ENCODE measurements at places on chromosomes 1 and 21.

DNA sequence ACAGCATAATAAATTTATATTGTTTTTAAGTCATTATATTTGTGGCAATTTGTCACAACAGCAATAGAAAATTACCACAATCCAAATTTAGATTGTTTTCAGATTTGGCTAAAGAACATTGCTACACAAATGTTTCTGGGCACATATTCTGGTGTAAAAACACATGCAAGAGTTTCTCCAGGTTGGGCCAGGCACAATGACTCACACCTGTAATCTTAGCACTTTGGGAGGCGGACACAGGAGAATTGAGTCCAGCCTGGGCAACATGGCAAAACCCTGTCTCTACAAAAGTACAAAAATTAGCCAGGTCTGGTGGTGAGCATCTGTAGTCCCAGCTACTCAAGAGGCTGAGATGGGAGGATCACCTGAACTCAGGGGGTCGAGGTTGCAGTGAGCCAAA, 8.4 kb downstream of the ERO1B start:
- no peak for DNase-seq

DNA sequence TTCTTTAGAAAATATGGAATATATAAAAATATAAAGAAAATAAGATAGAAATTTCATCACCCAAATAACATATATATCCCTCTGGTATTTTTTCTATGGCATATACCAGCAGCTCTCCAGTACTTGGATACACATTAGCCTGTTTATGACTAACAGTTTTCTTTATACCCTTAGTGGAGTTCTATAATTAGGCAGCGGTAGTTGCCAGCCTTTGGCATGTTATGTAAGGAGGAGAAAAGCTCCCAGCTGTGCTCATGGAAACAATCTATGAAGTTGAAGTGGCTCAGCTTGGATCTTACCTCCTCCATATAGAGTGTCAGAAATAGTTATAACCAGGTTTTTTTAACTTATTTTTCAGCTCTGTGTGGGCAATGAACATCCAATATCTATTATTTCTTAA, 1636.8 kb downstream of the AMY1C start:
- DNase-seq, result no peak

DNA sequence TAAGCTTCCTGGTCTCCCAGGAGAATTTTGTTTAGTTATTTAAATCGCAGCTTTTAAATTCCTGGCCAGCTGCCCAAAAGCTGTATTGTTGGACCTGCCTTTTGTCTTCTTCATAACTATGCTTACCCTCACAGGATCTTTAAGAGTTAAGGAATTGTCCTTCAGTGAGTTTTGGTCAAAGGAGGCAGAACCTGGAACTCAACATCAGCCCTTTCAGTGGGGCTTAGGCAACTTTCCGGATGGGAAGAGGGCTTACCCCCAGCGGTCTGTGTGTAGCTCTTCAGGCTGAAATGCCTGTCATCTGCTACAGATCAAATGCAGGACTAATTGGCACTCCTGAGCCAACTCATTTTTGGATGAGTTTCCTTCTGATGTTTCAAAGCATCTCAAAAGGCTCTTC, 402.6 kb downstream of the SIPA1L2 start:
- DNase-seq, result no peak

DNA sequence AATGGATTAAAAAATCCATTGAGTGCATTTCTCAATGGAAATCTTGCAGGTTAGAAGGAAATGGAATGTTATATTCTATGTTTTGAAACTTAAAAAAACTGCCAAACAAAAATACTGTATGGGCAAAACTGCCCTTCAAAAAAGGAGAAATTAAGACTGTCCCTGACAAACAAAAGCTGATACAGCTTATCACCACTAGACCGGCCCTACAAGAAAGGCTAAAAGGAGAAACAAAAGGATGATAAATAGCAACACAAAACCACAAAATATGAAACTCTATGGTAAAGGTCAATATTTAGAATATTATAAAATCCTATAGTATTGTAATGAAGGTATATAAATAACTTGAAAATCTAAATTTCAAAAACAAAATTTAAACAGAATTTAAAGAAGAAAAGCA, 60.0 kb downstream of the SLC25A24 start:
- no peak for DNase-seq

GRCh38 chr1:5509664-5510452, 482.4 kb downstream of the NPHP4 start:
- DNase-seq, result no peak

- peak; percentile 48 for DNase-seq
Observed at GRCh38 chr1:199743227-199743626, 284.3 kb upstream of the NR5A2 start.

DNA sequence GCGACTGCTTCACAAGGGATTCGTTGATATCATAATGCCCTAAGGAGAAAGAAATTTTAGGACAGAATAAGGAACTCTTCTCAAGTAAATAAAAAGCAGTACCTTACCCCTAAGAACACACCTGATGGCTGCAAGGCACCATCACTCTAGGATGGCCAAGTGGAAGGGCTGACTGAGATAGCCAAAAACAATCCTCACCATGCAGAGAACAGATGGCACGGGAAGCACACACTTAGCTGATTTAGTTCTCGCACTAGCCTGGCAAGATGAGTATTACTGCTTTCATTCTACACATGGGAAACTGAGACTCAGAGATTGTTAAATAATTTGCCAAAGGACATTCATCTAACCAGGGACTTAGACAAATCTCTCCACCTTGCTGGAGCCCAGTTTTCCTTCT, 43.8 kb downstream of the STPG1 start:
- no peak for DNase-seq

DNA sequence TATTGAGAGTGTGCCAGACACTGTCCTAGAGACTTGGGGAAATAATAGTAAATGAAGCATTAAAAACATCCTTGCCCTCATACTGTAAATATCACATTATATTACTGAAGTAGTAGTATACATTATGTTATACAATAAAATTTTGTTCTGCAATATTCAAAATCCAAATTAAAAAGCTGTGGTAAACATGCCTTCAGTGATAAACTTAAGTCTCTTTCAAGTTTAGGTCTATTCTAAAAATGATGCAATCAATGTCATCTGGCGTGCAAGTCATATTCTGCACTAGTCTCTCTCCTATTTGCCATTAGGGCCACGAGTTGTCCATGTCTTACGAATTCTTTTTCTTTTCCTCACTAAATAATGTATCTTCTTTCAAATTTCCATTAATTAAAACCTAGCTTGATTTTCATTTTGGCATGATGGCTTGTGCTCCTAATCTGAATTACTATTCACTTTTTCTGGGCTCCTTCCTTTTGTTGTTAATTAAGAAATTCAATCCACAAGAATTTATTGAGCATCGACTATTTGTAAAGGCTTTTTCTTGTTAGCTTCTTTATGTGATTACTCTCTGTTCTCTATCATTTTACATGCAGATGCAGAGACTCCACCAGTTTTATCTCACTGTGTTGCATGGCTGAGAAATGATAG, 130.7 kb downstream of the COQ8A start:
- no peak for DNase-seq

DNA sequence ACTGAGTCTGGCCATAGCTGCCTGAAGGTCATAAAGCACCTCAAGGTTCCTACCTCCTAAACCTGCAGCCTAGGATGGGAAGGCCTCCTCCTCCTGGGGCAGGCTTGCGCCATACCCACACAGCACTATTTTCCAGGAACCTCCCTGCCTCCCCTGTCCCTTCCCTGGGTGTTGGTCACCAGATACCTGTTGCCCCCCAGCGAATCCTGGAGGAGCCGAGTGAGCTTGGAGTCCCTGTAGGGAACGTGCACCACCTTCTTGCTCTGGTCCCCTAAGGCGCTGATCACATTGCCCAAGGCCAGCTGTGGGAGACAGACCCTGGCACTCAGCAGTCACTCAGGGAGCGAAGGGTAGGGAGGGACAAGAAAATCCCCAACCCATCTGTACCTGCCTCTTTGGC, 19.4 kb downstream of the KIF21B start:
- DNase-seq, result no peak

- DNase-seq, result no peak
Observed at GRCh38 chr21:34878940-34879339, 170.2 kb downstream of the RUNX1 start.

GRCh38 chr21:31772674-31773555, 41.0 kb upstream of the SCAF4 start:
- no peak for DNase-seq

DNA sequence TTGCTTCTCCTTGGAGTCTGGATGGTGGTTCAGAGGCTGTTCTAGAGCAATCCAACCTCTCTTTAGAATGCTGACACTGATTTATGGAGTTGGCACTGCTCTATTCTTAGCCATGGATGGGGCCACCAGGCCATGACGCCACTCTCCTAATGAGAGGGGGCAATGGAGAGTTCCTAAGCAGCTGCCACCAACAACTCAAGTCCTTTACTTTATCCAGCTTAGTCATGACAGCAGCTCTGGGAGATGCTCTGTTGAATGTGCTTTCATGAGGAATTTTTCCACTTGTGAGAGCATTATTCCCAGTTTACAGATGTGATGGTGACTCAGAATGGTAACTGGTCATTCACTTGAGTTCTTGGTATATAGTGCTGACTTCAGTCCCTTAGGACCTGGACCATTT, 366.3 kb downstream of the HHAT start:
- DNase-seq, result no peak

- no peak for DNase-seq
Observed at GRCh38 chr21:37742532-37742931, 173.7 kb downstream of the KCNJ6 start.

DNA sequence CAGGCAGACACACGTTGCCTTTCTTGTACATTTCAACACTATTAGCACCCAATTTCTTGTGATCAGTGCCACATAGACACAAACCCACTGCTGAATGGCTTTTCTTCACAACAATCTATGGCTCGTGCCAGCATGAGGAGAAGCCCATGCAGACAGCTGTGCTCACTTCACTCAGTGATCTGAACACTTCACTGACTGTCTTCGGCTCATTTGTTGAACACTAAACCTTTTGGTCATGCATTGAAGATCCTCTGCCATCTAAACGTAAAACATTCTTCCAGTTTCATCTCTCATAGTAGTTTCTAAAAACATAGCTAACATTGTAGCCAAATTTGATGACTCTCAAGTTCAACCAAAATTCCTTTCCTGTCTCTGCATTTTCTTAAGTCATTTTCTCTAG, 331.0 kb upstream of the ZP4 start:
- DNase-seq, result no peak

DNA sequence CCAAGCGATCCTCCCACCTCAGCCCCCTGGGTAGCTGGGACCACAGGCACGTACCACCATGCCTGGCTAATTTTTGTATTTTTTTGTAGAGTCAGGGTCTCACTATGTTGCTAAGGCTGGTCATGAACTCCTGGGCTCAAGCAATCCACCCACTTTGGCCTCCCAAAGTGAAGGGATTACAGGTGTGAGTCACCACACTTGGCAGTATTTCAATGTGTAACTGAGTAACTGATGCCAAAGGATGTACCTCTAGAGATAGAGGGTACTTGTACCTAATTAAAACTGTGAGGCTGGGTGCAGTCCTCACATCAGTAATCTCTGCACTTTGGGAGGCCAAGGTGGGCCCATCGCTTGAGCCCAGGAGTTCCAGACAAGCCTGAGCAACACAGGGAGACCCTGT, 258.7 kb upstream of the DMRTA2 start:
- no peak for DNase-seq

DNA sequence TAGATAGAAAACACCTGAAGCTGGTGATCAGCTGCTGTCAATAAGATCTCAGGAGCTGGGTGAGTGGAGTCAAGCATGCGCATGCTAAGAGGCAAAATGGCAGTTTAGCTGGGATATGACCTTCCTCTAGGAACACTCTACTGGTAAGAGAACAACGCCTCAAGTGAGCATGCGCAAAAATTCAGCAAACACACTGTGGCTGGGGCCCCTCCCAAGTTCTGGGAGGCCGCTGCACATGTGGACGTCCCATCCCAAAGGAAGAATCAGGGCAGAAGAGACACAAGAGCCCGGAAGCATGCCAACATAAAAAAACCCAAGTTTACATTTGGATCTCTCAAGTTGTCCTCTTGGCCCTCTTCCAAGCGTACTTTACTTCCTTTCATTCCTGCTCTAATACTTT, 126.3 kb upstream of the F3 start:
- no peak for DNase-seq

GRCh38 chr1:204972426-204972825, 70.6 kb upstream of the CNTN2 start:
- DNase-seq, result no peak

DNA sequence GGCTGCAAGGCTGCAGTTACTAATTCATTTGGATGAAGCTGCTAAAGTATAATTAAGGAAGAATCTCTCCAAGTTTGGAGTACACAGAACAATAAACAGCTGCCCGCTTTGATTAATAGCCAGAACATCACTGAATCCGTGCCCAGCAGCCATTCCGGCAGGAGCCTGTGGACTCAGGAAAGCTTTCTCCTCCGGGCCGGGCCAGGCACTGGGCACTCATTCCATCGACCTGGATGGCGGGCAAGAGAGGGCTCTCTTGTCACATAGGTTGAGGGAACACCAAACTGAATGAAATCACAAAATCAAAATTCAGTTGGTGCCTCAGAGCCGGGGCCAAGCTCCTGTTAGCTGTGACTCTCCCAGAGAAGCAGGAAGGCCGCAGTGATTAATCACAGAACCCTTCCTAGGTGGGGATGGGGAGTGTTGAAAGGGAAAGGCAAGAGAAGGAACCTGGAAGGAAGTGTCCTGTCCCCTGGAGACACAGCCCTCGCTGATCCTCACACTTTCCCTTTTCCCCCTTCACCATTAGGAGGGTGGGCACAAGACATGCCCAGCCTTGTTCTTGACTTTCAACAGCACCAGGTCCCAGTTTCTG, 306.7 kb downstream of the NPHP4 start:
- DNase-seq, result no peak

DNA sequence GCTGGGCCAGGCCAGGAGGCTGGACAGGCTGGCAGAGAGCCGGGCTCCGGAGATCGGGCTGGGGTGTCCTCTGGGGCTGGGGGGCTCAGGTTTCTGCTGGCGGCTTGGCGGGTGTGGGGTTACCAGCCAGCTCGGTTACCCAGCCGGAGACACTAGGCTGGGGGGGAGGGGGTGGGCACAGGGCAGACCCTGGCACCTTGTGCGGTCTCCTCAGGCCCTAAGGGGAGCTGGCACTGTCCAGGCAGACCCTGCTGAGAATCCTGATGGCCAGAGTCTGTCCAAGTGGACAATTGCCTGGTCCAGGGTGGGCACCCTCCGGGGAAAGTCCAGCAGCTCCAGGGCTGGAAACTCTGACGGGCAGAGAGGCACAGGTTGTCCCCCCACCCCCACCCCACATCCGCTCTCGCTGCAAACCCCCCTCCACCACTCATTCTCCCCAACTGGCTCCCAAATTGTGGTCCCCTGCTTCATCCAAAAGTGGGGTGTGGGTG, 6.7 kb downstream of the ZBTB7B start:
- DNase-seq, result no peak

DNA sequence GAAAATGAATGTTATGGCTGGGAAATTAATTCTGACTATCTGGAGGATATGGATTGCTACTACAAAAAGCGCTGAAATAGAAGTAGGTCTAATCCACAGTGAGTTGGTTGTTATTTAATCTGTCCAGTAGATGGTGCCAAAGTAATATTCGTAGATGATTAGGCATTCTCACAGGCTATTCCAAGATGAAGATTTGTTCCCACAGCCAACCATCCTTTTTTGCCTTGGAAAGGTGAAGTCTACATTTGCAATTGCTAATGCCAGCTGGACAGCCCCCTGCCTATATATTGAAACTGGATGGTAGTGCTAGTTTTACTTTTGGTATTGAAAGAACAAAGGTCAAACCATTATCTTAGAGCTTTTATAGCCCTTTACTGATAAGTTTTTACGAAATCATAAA, 43.8 kb downstream of the RBM11 start:
- DNase-seq, result peak; percentile 5
